ENCODE measurements at places on chromosomes 1 and 21.

DNA sequence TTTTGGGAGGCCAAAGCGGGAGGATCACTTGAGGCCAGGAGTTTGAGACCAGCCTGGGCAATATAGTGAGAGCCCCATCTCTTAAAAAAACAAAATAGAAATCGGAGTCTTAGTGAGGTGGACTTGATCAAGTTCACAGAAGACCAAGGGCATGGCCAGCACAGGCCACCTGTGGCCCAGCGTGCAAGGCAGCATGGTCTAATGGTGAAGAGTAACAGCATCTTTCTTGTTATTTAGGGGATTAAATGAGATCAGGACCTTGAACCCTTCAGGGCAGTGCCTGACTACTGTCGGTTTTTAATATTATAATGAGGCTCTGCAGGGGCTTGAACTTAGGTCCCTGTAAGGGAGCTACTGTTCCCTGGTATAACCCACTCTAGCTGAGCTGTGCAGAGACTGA, 38.5 kb downstream of the EIF2D start:
- no peak for DNase-seq

DNA sequence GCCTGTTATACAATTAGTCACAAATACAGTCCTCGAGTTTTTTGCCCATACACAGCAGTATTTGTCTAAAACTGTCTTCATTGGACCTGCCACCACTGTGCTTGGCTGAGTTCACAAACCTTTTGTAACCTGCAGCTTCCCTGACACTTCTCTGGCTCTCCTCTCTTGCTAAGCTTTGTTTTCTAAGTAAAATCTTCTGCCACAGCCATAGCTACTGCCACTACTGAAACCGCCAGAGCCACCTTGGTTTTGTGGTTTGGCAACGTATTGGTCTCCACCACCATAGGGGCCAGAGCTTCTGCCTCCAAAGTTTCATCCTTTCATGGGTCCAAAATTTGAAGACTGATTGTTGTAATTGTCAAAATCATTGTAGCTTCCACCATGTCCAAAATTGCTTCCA, 668.2 kb upstream of the BRINP3 start:
- no peak for DNase-seq

GRCh38 chr1:47963568-47964358, 33.4 kb downstream of the TRABD2B start:
- no peak for DNase-seq

- DNase-seq: no peak
These were observed 20.4 kb upstream of the UBXN10 start for GRCh38 chr1:20165522-20165951.

DNA sequence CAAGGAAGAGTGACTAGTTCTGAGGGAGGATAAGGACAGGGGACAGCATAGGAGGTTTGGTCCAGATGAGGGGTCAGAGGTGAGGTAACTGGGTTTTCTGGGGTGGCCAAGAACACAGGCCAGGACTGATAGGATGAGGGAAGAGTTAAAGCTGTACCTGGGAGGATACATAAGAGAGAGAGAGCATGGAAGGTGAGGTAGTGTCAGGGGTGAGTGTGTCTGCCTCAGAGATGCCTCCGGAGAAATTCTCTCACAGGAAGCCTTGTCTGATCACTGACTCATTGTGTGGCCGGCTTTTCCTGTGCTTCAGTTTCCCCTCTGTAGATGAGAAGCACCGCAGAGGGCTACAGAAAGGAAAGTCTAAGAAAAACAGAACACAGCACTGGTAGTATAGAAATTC, 40.2 kb downstream of the FASLG start:
- DNase-seq: no peak

DNA sequence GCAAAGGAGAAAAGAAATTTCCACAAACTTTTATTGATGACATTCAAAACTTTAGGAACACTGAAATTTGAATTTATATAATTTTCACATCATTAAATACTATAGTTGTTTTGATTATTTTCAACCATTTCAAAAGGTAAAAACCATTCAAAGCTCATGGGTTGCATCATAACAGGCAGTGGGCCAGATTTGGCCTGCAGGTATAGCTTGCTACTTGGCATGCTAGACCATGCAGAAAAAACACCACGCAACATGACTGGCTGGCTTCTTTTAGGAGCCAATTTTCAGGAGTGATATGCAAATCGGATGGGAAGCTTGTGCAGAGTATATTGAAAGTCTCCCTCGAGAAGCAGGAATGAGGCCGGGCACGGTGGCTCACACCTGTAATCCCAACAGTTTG, 144.8 kb downstream of the GLUL start:
- DNase-seq: no peak

DNA sequence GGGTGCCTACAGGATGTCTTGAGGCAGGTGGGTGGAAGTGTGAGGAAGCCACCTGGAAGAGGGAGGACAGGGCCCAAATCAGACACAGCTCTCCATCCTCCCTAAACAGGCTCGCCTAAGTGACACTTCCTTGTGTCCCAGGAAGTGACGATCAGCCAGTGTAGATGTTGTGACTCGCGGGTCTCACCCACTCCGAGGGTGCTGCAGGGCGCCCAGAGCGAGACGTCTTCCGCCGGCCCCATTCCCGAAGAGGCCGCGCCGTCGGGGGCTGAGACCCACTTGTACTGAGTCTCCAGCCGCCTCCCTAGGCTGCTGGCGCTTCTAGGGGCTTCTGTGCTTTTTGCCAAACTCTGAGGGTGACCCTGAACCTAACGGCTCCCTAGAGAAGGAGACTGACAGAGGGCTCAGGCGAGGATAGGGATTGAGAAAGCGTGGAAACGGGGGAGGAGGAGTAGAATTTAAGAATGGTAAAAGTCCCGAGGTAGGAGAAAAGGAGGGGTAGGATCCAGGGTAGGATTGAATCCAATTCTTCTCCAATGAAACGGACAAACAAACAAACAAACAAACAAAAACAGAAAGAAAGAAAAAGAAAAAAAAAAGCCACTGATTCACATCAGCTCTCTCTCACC, 543 bp upstream of the MARK1 start:
- DNase-seq: no peak

DNA sequence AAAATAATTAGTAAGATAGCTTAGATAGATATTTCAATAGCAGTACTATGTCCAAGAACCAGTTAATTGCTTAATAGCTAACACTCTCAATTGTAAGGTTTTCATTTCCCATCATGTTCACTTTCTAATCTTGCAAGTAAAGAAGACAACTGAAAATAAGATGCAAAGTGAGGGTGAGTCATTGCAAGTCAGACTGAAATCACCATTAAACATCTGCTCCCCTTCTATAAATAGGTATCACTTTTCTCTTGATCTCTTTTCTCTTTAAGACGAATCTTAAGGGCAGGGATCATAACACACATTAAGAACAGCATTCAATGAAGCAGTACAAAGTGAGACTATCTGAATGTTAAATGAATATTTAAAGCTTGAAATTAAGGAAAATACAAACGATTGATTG, 40.4 kb downstream of the UBR4 start:
- no peak for DNase-seq

- peak; percentile 91 for DNase-seq
These were observed at the start of gene ZNF697 for GRCh38 chr1:119647734-119648619. Gene ZNF697, minus strand, starts transcription at chr1:119648266. Its CDS starts 22,166 bp downstream, at chr1:119626100.

DNA sequence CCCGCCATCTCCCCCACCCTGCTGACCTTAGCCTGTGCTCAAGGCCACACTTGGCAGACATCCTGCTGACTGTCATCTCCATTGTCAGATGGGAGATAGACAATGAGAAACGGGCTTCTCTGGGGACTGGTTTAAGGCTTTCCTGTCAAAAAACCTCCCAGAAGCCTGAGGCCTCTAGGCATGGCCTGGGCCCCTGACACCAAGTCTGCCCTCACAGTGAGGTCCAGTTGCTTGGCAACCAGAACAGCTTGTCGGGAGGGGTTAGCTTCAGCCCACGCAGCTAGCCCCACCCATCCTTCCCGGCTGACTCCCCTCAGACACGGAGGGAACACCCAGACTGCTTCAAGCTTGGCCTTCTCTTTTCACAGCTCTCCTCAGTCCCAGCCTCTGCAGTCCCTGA, 11.0 kb downstream of the PLEKHA6 start:
- no peak for DNase-seq

DNA sequence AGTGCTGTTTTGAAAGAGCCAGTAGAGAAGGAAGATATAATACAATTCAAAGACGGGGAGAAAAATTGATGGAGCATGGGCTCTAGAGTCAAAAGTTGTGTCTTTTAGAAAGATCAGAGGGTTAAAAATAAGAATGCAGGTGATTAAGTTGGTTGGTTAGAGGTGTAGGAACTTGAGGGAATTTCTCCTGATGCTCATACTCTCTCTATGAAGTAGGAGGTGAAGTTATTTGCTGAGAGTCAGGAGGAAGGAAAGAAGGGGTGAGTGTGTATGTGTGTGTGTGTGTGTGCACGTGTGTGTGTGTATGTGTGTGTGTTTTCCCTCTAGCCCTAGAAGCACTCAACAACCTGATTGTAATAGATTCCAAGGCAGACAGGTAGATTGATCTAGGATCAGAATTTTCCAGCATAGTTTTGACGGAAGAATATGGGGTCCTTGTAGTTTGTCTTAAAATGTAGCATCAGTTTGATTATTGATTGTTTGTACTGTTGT, 88.3 kb upstream of the MACF1 start:
- no peak for DNase-seq

DNA sequence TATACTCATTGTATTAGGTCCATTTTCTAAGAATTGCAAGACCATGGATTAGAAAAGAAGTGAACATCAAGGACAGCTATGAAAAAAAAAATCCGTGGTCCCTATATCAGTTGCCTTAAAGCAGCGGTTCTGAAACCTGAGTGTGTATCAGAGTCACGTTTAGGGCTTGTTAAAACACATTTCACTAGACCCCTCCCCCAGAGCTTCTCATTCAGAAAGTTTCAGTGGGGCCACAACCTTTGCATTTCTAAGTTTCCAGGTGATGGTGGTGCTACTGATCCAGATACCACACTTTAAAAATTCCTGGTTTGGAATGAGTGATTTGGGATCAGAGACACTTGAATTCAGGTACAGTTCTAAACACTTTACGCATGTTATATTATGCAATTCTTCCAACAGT, 96.1 kb upstream of the PRMT6 start:
- DNase-seq: no peak

GRCh38 chr21:16873596-16873995, 639.2 kb upstream of the CXADR start:
- DNase-seq: no peak

- no peak for DNase-seq
These were observed 100.8 kb downstream of the TOMM20 start for GRCh38 chr1:235027862-235028250.

- DNase-seq: no peak
These were observed 47.1 kb downstream of the WNT9A start for GRCh38 chr1:227900571-227901051.

- DNase-seq: peak; percentile 82
These were observed at the start of gene NTRK1 for GRCh38 chr1:156860628-156861423. Gene NTRK1, plus strand, starts transcription at chr1:156860865. Its CDS starts 70 bp downstream, at chr1:156860935.

Data from NCI-H2081 (cell line).